ENCODE measurements at places on chromosomes 12 and 14.

DNA sequence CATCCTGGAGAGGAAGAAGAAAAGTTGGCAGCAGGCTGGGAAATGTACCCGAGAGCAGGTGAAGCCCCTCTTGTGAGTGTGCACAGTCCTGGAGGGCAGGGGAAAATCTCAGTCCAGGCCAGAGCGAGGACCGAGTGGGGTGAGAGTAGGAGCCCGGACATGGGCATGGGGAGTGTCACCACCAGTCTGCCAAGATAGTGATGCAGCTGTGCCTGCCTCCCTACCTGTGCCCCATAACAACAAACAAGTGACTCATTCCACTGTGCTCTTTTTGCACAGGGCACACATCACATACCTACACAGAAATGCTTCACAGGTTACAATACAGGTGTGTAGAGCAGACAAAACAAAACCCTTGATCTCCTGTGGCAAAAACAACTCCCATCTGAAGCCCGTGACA, 205.9 kb upstream of the PELI2 start:
- no peak for DNase-seq

DNA sequence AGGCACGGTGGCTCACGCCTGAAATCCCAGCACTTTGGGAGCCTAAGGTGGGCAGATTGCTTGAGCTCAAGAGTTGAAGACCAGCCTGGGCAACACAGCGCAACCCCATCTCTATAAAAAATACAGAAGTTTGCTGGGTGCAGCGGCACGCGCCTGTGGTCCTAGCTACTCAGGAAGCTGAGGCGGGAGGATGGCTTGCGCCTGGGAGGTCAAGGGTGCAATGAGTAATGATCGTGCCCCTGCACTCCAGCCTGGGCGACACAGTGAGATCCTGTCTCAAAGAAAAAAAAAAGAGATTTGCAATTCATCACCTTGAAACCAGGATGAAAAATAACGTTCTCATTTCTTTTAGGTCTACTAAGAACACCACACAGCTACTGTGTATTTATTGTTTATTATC, 4.0 kb downstream of the STX2 start:
- DNase-seq, result no peak

DNA sequence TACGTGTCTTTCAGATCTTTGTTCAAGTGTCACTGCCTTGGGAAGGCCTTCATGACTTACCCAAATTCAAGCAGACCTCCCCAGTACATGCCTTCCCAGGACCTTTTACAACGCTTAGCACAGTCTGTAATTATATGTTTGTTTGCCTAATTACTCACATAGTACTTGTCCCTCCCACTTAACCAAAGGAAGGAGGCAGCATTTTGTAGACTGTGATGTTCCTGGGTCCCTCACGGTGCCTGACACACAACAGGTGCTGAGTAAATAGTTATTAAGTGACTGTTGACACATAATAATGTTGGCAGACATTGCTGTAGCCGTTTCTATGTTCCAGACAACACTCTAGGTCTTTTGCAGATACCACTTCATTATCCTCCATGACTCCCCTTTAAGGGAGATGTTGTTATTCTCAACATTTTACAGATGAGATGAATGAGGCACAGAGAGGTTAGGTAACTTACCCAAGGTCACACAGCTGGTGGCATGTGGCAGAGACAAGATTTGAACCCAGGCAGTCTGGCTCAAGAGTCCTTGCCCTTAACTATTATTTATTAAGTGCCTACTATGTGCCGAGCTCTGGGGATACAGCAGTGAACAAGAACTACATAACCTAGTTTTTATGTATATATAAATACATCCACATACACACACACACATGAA, 130.7 kb downstream of the PHETA1 start:
- DNase-seq, result no peak

DNA sequence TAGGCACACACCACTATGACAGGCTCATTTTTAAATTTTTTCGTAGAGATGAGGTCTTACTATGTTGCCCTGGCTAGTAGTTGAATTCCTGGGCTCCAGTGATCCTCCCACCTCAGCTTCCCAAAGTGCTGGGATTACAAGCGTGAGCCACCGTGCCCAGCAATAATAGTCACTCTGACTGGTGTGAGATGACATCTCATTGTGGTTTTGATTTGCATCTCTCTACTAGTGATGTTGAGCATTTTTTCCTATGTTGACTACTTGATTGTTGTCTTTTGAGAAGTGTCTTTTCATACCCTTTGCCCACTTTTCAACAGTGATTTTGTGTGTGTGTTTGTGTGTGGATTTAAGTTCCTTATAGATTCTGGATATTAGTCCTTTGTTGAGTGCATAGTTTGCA, 26.3 kb downstream of the ATP2A2 start:
- no peak for DNase-seq

DNA sequence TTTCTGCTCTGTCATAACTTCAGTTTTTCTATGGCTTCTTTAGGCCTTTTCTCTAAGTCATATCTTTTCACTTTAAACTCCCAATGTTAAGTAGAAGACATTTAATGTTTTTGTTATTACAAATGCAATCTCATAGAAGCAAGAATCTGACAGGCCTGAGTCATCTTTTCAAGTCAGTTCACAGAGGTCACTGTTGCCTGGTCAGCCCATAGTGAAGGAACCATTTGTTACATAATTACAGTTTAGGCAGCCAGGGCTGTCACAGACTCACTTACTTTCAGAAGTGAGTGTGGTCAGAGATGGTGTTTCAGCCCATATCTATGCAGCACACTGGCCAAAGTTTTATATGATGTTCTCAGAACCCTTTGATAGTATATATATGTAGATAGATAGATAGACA, 46.5 kb downstream of the CCER1 start:
- no peak for DNase-seq

GRCh38 chr12:131507881-131508280, 203.0 kb upstream of the SFSWAP start:
- no peak for DNase-seq

GRCh38 chr12:69298947-69299346, 49.2 kb upstream of the LYZ start:
- DNase-seq, result no peak

DNA sequence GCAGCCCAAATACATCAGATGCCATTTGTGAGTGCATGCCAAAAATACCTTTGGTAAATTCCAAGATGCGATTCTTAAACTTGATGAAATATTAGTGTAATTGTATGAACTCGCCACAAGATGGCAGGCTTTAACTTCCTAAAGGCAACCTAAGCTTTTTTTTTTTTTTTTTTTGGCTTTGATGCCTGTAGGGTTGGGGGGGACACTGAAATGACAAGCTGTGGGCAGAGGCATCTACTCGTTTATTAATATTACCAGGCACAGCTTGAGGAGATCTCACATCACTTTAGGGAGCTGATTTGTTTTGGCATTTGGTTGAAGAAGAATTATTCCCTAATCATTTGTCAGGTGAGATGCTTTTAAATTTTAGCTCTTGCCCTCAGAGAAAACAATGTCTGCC, 126.7 kb upstream of the CCDC196 start:
- DNase-seq, result no peak

GRCh38 chr12:81150382-81150781, 72.5 kb downstream of the ACSS3 start:
- DNase-seq, result no peak

DNA sequence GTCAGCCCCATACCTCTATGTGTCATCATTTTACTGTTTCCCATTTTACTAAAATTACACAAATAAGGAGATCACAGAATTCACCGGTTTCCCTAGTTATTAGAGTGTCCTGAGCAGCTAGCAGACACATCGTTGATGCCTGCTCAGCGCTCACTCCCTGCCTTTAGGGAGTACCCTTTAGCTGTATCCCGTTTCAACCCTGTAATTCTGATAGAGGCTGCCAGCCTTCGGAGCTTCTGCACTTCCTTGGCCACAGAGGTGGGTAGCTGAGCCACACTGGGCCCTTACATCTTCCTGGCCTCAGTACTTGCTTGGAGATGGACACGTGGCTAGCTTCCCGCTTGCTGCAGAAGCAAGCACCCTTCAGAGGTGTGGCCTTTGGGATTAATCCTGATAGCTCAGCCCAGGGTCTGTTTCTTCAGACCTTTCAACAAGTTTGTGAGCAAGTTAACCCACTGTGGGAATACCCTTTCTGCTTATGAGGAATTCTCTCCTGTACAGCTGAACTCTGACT, 14.3 kb upstream of the FBXW8 start:
- DNase-seq, result no peak

DNA sequence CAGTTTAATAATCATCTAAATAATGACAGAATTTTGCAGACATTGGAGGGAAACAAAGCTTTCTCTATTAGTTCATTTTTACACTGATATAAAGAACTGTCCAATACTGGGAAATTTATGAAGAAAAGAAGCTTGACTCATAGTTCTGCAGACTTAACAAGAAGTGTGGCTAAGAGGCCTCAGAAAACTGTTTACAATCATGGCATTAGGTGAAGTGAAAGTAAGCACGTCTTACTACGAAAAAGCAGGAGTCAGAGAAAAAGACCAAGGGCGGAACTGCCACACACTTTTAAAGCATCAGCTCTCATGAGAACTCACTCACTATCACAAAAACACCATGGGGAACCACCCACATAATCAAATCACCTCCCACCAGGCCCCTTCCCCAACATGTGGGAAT, 804.4 kb downstream of the FLRT2 start:
- DNase-seq, result no peak

DNA sequence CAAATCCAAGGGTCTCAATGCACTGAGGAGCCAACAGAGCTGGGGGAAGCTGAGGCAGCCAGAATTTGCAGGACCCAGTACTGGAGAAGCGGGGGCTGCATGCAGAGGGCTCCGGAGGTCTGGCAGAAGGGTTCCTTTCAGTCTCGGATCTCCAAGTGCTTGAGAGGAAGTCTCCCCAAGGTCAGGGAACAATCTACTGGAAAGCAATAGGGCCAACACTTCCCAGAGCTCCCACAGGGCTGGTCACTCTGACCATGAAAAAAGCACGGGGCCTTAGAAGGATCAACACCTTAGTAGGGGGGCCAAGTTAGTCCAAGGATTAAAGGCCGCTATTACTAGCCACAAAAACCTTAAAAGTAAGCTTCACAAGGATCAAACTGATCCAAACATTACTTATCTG, 31.7 kb downstream of the SPPL3 start:
- DNase-seq, result no peak

GRCh38 chr14:69068744-69069421, 84.0 kb downstream of the DCAF5 start:
- no peak for DNase-seq

DNA sequence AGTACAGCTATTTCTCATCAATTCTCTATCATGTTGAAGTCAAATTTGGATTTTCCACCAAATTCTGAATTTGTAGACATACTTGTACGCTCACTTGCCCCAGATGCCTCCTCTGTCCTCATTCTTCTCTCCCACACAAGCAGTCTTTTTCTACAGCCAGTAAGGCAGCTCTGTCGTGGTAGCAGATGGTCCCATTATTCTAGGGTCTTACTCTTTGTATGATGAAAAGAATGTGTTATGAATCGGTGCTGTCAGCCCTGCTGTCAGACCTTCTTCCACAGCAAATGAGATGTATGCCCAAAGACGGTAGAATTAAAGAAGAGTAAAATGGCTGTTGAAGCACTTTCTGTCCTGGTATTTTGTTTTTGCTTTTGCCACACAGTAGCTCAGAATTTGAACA, 17.2 kb upstream of the PAPLN start:
- DNase-seq, result no peak

DNA sequence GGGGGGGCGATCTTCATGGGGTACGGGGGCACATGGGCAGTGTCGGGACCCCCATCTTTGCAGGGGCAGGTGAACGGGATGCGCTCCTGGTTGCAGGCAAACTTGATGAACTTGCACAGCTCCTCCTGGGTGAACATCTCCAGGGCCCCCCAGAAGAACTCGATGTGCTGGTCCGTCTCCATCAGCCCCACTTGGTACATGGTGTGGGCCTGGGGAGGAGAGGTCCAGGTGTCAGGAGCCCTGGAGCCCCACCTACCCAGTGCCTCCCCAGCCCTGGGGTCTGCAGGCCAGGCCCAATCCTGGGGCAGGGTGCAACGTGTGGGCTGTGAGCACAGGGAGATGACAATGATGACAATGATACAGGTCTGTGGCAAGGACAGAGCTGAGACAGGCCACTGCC, 37.7 kb downstream of the TRAFD1 start:
- DNase-seq, result no peak

- no peak for DNase-seq
Measured at GRCh38 chr14:88572117-88572516, 9.3 kb downstream of the ZC3H14 start.

DNA sequence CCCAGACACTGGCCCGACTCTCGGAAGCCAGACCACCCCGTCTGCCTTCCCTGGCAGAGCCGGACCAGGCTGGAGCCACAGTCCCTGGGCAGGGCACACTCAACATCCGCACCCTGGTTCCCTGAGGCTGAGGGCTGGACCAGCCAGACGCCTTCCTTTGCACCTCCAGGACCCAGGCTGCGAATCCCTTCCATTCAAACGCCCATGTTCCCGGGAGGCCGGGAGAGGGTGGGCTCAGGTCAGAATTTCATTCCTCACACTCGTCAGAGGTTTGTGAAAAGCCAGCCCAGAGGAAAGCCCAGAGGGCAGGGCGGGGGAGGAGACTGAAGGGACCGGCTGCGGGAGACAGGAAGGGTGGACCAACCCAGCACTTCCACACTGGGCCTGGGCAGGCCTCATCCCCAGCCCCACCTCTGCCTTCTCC, 58.7 kb downstream of the LRRC74A start:
- DNase-seq, result no peak

DNA sequence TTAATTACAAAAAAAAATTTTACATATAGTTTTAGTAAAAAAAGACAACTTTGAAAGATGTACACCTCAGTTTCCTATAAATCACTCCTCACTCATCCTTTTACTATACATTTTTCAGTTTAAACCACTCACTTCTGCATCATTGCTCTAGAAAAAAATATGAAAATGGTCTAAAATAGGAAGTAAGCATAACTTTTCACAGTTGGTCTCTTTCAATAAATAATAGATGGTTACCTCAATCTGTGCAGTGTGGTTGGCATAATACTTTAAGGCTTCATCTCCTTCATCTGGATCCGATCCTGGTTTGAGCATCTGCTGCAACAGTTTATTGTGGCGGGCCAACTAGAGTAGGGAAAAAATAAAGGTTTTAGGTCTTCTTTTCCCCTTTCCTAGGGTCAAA, 247.9 kb downstream of the SSPN start:
- DNase-seq, result no peak

DNA sequence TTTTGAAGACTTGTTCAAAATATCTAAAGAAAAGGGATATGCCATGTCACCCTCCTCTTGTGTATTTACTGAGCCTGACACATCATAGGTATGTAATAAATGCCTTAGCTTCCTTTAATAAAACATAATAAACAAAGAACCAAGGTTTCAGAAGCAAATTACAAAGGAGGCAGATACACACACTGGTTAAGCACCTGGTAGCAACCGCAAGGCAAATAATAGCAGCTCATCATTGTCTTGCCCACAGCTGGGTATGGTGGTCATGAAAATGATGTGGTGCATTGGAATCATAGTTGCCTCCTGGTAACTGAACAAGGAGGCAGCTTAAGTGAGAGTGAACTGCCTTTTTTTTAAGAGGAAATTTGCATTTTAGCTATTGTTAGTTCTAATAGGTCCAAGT, 39.0 kb downstream of the PAX9 start:
- no peak for DNase-seq

DNA sequence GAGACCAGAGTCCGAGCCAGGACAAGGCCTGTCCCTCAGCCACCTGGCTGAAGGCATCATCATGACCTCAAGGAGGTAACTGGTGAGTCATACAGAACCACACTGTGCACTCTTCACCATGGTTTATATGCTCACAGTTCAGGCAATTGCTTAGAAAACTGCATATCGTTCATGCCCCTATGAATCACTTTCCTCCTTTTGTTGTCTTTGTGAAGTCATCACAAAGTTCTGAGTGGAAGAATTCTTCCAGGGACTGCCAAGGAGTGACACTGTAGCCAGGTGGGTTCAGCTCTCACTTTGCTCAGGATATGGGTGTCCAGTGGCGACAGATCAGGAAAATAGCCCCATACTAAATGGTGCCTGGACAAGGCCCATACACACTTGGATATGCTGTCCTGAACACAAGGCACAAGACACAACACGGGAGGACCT, 92.5 kb downstream of the DPF3 start:
- DNase-seq, result no peak

Measured in stimulated activated CD4-positive, alpha-beta T cell treated with anti-CD3 and anti-CD28 coated beads, Interleukin-15, amount 100 ng/mL, for 1 hour (primary cell).